Vagina (tissue), 2 donors: ENCODE measurements at places on chromosomes 4 and X.
A peak's percentile ranks its signal among the peaks of the same experiment; 100 is the strongest.

DNA sequence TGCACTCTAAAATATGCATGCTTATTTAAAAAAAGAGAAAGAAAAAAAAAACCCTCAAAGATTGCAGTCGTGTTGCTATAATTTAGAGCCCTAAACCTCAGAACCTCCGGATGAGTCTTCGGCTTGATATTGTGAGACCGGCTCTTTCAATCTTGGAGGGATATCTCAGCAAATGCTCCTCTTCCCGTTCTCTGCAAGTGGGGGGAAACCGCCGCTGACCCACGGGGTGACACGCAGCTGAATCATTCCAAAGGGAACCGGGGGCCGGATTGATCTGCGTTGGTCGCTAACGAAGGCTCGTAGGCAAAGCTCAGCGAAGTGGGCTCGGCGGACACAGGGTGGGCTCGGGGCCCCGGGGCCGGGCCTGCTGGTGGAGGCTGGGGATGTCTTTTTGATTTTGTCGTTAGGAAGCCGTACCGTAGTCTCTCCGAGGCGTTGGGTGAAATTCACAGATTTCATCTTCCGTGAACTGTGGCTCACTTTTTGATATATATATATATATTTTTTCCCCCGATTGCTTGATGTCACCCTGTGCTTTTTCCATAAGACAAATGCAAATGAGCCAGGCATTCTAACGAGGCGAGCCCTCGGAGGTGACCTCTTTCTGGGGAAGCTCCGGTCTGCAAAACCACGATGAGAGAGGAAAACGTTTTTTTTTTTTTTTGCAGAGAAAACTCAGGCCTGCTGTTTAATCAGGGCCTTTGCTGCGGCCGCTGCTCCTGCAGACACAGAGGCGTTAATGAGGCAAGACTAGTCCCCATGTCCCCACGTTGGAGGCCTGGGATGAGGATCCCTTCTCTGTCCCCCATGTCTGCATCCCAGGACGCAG, 110.7 kb upstream of the PPP2R3B start:
- DNase-seq: no peak

GRCh38 chr4:1584498-1584897, 99.6 kb downstream of the FAM53A start:
- no peak for DNase-seq

- DNase-seq: no peak
These were observed 269.3 kb upstream of the HS3ST1 start for GRCh38 chr4:11698033-11698432.

DNA sequence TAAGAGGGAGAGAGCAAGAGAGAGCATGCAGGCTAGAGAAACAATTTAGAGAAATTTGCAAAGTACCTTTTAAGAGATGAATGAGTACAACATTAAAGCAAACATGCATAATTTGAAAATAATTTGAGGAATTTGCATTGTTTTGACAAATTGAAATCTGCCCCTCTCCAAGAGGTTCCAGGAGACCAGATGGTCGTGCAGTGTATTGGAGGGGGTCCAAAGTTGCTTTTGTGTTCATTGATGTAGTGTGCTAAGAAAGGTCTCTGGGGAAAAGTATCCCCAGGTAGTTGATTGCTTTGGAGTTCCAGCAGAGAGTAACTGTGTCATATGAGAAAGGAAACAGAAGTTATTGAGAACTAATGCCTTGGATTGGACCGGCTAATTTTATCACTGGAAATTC, 635.0 kb upstream of the TENM3 start:
- DNase-seq: no peak

GRCh38 chrX:6131287-6131686, 97.4 kb downstream of the NLGN4X start:
- no peak for DNase-seq

DNA sequence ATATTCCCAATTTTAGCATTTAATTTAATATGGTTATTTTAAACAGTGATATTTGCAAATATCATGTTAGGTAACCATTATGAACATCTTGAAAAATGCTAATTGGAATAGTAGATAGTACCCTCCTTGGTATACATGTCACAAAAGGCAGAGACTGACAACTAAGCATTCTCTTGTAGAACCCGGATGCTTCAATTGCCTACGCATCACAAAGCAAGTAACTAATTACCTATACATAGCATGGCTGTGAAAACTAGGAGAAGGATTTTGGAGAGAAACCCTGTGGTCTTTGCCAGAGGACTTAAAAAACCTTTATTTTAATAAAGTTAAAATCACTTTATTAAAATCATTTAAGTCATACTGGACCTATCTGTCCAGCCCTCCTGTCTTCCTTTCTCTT, 764.1 kb upstream of the TENM3 start:
- DNase-seq: no peak

- no peak for DNase-seq
These were observed 6.6 kb downstream of the TIMM17B start for GRCh38 chrX:48890934-48891401.

DNA sequence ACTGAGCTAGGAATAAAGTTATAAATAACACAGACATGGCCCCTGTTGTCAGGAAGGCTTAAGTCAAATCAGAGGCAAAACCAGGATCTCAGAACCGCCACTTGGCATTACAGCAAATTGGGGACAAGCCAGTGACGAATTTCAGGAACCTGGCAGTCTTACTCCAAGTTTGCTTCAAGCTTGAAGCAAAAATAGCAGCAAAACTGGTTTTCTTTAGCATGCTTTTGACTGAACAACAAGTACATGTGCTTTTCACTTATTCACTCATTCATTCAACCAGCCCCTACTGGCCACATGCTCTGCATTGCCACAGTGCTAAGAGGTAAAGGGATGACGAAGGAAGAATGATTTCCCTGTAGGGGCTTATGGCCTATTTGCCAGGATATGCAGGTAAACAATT, 253.9 kb upstream of the PPARGC1A start:
- DNase-seq: no peak

DNA sequence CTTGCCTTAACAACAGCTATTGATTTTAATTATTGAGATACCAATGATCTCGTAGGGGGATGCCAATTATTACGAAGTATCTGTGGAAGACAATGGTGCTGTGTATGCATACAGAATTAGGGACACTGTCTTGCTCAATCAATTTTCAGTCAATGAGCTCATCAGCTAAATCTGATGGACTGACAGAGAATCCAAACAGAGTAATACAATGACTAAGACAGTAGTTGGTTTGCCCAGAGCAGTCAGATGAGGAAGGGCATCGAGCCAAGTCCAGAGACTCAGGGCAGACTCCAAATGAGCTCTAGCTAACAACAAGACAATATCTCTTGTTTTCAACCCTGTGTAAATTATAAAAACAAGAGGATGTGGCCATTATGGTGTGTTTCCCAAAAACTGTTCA, 14.7 kb upstream of the GSX2 start:
- DNase-seq: no peak

- no peak for DNase-seq
These were observed 11.9 kb upstream of the ADD1 start for GRCh38 chr4:2831611-2832308.

GRCh38 chr4:2172161-2172560, 69.8 kb downstream of the HAUS3 start:
- no peak for DNase-seq

GRCh38 chr4:54371173-54371572, 142.1 kb downstream of the PDGFRA start:
- DNase-seq: no peak

- no peak for DNase-seq
These were observed 49.7 kb downstream of the HTT start for GRCh38 chr4:3124070-3124767.

- no peak for DNase-seq
These were observed 12.0 kb upstream of the EXOC1L start for GRCh38 chr4:55807556-55807955.

DNA sequence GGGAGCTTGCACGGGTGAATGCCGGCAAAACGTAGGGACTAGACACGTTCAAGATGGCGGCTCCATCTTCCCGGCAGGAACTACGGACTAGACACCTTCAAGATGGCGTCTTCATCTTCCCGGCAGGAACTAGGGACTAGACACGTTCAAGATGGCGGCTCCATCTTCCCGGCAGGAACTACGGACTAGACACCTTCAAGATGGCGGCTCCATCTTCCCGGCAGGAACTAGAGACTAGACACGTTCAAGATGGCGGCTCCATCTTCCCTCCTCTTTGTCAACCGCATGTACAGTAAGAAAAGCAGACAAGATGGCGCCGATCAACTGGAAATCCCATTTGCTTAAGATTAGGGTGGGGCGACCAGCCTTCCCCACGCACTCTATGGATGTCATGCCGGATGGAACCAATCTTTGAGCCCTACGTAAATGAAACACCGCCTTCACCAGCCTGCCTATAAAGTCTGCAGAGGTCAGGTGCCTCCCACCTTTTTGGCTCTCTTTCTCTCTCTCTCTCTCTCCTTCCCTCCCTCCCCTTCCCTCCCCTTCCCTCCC, 222.4 kb downstream of the CRLF2 start:
- DNase-seq: peak; percentile 97

DNA sequence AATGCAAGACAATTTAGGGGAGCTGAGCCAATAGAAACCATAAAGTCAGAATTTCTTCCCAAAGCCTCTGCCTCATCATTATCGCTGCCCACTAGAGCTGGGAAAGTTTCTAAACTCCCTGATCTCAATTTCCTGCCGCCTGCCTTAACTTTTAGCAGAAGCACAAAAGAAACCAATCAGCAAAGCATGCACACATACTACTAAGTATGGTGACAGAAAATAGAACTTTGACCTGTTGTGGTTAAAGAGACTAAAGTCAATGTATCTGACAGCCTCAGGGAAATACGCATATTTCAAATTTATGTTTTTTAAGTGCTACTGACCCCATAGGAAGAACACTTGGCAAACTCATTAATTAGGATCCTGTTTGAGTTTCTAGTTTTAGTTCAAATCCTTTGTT, 10.1 kb downstream of the STK26 start:
- no peak for DNase-seq

GRCh38 chr4:149709640-149710039, 106.0 kb downstream of the IQCM start:
- no peak for DNase-seq

- no peak for DNase-seq
These were observed 10.8 kb downstream of the WFS1 start for GRCh38 chr4:6280365-6280996.

- no peak for DNase-seq
These were observed 626 bp downstream of the JADE3 start for GRCh38 chrX:46912603-46913491.

DNA sequence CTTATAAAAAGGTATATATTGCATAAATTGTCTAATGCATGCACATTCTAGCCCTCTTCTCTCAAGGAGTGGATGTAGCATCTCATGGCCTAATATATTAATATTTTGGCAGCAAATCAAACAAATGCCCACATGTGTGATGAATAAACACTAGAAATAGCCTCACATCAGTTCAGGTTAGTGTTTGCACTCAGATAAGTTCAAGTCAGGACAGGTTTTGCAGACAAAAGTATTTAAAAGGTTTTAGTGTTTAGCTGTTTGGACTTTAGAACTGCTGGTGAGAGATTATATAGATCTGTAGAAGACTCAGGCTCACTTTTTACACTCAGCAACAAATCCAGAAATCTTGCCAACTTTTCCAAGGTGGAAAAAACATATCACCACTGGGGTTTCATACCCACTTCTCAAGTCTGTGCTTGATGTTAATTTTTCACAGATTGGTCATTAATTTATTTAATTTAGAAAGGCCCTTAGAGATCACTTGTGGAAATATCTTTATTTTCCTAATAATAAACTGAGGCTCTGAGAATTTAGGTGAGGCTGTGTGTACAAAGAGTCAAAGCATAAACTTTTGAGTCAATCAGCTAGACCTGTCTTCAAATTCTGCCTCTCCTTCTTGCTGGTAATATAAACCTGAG, 362.6 kb downstream of the GASK1B start:
- no peak for DNase-seq

DNA sequence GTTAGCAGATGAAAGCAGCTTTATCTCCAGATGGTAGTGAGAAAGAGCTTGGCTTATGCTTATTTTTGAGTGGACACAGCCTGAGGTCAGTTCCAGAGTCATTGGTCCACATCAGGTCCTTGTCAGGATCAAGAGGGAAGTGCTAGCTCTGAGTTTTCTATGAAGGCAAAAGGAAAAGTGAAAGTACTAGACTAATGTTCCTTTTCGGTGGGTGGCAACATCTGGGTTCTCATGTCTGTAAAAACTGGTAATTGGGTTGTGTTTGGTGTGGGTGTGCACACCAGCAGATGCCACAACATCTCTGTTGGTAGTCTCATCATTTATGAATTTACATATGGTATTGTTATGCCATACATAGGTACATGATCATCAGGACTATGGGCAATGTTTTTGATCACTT, 210.5 kb downstream of the PWWP3B start:
- no peak for DNase-seq

DNA sequence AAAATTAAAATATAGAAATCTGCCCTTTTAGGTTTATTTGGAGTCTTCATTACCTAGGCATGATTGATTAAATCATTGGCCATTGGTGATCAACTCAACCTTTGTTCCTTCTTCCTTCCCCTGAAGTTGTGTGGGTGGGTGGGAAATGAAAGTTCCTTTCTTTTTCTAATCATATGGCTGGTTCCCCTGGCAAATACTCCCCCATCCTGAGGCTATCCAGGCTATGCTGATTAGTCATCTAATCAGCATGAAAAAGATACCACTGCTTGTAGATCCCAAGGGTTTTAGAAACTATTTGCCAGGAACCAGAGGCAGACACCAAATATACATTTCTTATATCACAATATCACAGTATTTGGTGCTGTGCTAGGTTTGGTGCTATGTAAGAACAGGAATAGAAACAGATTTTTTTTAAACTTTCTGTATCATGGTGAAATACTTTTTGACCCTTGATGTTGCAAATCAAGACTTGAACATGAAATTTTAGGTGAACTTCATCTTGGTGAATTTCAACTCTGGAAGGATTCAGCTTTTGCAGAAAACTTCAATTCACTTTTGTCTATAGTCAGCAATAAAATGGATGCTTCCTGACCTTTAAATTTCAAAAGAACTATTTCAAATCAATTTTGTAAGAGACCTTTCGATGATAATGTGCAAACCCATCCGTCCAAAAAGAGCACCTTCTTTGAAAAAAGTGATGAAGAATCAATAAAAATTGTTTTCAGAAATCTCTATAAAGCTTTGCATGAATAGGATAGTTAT, 71.1 kb downstream of the CCSER1 start:
- DNase-seq: no peak
